ENCODE measurements at places on chromosomes 16 and 17.

GRCh38 chr17:46972346-46972745 lies 6.7 kb downstream of the RPRML start:
- no peak for DNase-seq

DNA sequence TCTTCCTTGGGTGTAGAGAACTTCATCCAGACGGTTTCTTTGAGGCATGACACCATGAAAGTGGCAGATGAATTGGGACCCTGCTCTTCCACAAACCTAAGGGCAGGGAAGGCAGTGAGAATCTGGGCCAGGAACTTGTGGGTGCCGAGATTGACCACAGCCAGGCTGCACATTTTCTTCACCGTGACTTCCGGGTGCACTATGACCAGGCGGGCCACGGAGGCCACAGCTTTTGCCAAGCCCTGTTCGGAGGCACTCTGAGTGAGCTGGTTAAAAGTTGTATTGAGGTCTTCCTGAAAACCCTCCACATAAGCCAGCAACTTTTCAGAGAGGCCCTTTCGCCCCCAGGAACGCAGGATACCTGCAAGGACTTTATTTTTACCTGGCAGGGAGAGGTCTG lies 5.9 kb downstream of the GEMIN4 start:
- DNase-seq = no peak

GRCh38 chr17:79387783-79388182 lies 223.1 kb downstream of the RBFOX3 start:
- no peak for DNase-seq

GRCh38 chr16:65297453-65297852 lies 175.6 kb upstream of the CDH11 start:
- no peak for DNase-seq

- no peak for DNase-seq
These were observed 264.7 kb downstream of the C16orf95 start for GRCh38 chr16:87052506-87052905.

DNA sequence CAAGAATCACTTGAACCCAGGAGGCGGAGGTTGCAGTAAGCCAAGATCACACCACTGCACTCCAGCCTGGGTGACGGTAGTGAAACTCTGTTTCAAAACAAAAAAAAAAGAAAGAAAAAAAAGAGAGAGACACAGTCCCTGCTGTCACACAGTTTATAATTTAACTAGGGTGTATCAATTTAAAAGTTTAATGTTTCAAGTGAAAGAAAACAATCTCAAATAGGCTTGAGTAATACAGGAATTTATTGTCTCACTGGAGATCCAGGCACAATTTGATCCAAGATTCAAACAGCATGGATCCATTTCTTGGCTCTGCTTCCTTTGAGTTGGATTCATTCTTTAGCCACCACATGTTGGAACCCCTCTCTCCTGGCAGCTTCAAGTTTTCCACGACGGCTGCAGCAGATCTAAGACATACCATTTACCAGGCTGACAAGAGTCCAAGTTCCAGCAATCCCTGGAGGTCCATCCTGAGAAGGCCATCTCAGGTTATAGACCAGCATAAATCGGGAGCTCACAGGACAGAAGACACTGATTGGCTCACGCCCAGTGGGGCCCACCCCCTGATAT lies 97.5 kb downstream of the YPEL2 start:
- no peak for DNase-seq

GRCh38 chr17:30534938-30535921 lies 58.0 kb downstream of the GOSR1 start:
- no peak for DNase-seq

DNA sequence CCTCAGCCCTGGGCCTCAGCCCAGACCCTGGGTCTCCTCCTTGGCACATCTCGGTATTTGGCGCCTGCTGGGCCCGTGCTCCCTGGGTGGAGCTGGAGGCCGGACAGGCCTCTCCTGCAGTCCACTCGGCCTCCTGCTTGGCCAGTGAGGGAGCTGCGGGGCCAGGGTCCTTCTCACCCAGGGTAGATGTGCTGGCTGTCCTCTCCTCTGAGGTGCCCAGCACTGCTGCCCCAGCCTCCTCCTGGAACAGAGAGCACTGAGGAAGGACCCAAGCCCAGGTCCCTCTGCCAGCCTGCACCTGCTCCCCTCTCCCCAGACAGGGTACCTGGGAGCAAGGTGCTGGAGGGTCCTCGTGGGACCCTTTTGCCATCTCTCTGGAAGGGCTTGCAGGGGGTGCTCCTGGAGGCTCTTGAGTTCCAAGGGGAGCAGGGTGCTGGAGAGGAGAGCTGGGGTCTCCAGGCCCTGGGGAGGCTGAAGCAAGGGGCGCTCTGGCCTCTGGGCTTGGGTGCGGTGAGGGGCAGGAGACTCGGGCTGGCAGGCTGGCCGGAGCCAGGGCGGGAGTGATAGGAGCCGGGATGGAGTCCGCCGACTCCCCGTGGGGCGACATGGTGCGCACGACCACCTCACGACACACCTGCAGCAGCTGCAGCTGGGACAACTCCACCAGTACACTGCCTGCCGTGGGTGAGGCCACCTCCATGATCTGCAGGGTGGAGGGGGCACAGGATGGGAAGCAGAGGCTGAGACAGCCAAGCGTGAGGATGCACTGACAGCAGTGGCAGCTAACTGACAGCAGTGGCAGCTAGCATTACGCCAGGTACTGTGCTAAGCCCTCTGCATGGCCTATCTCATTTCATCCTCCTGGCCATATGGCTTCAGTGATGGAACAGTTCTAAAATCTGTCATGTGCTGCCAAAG lies 17.8 kb downstream of the TSPOAP1 start:
- no peak for DNase-seq

Measured in lower lobe of right lung (tissue), 2 donors.